ENCODE measurements at places on chromosomes 7 and 10.

- DNase-seq, result no peak
These were observed 114.2 kb downstream of the ADCY1 start for GRCh38 chr7:45688382-45688781.

GRCh38 chr7:129007572-129007971 lies 47.3 kb downstream of the TNPO3 start:
- DNase-seq, result no peak

DNA sequence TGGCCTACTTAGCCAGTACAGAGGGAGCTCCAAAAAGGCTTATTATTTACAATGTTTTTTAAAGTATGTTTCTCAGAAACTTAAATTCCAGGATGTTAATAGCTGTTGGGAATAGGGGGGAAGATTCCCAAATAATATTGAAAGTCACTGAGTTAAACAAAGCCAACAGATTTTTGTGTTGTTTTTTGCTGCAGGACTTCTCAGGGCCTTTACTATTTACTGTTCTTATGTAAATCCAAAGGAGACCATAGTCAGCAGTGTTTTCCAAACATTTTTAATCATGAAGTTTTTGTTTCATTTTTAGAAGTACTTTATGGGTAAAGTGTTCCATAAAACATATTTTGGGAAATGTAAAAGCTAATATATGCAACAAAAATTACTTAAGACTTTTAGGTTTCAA lies 100.4 kb upstream of the GSDME start:
- DNase-seq, result no peak

GRCh38 chr10:95475827-95476468 lies 85.2 kb downstream of the SORBS1 start:
- DNase-seq, result no peak

DNA sequence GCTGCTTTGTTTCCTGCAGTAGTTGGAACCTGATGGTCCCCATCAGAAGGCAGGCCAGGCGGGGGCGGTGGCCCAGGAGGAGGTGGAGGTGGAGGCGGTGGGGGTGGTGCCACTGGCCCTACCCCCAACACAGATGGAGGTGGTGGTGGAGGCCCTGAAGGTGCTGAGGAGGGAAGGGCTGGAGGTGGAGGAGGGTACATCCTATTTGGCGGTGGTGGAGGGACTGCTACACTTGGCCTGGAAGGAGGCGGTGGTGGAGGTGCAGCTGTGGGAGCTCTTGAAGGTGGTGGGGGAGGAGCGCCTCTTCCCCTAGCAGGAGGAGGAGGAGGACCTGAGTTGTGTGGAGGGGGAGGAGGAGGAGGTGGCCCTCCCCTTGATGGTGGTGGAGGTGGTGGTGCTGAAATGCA lies 36.8 kb downstream of the LMOD2 start:
- no peak for DNase-seq

DNA sequence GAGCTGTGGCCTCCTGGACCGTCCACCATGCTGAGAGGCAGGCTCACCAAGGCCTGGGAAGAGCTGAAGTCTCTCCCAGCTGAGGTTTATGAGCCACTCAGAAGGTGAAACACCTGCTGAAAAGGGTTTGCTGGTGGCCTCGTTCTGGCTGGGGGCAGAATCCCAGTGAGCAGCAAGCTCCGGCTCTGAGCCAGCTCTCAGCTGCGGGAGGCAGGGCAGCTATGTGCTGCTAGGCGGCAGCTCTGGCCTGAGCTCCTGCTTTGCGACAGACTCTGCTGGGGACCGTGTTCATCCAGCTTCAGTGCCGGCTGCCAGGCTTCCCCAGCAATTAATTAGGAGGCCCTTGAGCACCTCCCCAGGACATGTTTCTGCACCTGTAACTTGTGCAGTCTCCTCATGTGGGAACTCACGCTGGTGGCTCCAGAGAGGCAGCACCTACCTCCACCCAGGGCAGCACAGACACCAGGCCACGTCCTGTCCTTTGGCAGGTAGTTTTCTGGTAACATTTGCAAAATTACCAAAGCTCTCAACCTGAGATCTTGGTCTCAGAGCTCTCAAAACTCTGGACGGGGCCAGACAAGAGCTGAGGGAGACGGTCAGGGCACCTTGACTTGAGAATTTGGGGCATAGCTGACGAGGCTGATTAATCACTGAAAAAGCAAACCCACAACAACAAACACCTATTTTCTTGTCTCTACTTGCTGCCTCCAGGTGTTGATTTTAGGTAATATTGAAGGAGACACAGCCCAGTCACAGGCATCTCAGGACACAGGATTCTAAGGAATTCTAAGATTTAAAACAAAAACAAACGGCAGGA lies 185.0 kb downstream of the TCERG1L start:
- DNase-seq, result no peak

DNA sequence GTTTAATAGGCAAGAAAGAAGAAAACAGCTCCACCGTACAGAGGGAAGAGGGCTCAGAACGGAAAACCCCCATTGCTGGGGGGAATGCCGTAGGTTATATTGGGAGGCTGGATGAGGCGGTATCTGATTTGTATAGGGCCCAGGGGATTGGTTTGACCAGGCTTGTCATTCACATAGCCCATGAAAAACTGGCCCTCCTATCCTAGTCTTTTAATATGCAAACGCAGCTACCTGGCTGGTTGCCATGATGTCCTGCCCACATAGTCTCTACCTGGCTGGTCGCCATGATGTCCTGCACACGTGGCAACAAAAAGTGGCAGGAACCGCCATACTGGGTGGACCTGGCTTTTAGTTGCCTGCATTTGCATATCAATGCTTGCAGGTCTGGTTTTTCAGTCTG lies 84.7 kb downstream of the AUTS2 start:
- no peak for DNase-seq

DNA sequence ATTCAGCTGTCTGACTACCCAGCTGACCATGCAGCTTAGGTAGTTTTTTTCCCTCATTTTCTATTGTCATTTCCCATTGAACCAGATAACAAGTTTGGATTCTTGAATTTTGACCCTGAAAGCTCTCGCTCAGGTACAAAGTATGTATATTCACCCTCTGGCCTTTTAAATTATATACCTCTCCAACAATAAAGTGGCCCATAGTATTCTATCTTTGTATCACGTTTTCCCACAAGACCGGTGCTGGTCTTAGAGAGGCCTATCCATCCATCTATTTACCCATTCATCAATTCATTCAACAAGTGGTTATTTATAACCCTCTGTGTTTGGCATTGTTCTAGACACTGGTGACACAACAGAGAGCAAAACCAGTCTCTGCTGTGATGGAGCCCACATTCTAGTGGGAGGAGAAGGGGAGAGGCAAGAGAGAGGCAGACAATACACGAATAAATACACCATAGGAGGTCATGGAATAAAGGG lies 35.2 kb upstream of the NPSR1 start:
- no peak for DNase-seq

- DNase-seq, result no peak
These were observed 465.9 kb upstream of the CELF2 start for GRCh38 chr10:10551596-10552301.

- no peak for DNase-seq
These were observed 15.9 kb downstream of the TDRD1 start for GRCh38 chr10:114195079-114195478.

- DNase-seq, result no peak
These were observed 209.0 kb upstream of the FZD1 start for GRCh38 chr7:91055219-91055618.

DNA sequence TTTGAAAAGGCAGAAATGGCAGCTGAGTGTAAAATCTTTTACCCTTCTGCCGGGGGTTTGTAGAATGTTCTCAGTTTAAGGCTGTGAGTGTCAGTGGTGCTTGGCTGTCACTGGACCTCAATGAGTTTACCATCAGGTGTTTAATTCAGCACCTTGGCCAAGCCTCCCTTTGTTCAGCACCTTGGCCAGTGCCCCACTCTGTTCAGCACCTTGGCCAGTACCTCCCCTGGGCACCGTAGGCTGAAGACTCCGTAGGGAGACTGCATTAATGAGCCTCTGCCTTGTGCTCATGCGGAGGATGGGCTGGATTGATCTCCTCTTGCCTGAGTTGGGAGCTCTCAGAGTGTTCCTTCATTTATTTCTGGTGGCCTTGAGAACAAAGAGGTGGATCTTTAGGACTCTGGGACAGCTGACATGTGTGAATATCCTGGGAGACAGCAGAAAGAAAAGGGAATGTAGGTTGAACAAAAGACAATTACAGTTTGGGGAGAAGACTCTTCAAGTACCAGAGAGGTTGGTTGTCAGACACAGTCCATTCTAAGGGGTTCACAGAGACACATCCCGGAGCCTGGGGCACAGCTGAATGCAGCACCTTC lies 1.6 kb downstream of the FAM24A start:
- DNase-seq, result no peak

- no peak for DNase-seq
These were observed 71.8 kb downstream of the PFKFB3 start for GRCh38 chr10:6274484-6274883.

DNA sequence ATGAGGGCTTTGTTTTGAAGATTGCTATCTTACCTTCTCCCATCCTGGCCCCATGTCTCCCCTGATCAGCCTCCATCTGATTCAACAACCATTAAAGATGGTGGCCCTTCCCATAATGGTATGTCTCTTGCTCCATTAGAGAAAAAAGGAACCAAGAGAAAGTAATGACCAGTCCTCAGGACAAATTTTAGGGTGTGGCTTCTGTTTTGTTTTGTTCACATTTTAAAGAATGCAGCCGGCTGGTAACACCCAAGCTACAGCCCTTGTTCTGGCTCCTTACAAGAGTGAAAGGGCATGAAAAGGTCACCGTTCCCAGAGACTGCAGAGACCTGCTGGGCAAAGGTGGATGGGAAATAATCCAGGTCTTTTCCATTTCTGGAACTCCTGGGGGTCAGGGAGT lies 287.9 kb upstream of the NEBL start:
- no peak for DNase-seq

GRCh38 chr7:510131-510481 lies 9.5 kb downstream of the PDGFA start:
- DNase-seq, result no peak

DNA sequence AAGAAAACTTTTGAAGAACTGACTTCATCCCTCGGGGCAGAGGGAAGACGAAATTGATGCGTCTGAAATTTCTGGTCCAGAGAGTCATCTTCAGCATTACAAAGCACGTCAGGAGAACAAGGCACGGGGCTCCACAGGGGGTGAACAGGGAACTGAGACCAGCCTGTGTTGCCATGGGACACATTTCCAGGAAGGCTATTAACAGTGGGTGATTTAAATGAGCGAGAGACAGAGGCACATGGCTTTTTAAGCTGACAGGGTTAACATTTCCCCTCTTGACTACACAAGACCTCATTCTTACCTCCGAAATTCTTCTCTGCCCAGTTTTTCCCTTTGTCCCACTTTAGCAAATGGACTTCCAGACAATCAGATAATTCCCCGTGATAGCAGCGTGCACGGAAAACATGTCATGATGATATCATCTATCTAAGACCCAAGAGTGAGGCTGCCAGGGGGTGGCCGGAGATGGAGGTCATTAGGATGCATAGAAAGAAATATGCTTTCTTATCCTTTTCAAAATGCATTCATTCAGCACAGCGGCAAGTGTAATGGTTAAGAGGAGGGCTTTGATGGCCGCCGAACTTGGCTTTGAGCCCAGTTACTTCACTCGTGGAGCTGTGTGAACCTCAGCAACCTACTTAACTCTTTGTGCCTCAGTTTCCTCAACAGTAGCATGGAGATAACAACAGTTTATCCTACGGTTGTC lies 248.0 kb downstream of the PRPF18 start:
- no peak for DNase-seq

DNA sequence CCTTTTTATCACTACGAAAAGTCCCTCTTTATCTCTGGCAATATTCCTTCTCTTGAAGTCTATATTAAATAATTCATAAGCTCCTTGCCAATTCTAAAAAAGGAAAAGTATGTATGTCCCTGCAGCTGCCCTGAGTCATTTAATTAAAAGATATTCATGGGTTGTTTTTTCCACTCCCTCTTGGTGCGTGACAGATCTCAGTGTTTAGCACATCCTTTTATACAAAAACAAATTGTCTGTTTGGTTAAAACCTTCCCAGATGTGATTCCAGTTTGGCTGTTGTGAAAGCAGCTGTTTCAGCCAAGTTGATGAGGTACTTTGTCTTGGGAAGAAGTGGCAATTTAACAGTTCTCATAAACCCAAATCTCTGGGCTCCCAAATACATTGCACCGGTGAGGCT lies 33.8 kb upstream of the PRLHR start:
- no peak for DNase-seq

DNA sequence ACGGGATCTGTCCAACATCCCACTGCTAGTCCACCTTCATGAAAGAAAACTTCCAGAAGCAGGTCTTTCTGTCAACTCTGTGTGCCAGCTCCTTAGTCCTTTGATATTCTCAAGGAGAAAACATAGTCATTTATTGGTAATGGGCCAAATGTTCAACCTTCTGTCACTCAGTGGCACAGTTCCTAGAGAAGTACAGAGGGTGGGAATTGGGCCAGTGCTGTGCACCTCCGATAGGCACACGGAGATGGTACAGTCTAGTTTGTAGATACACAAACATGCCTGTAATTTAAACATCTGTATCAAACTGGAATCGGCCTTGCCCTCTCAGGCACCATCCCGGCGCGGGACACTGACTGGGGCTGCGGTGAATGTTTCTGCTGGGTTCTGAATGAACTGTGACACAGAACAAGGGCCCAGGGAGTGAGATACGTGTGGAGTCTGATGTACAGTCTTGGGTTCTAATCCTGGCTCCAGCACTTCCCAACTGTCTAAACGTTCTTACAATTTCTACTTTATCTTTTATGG lies 213.9 kb upstream of the SHH start:
- no peak for DNase-seq

- no peak for DNase-seq
These were observed 1.5 kb downstream of the MDFIC start for GRCh38 chr7:114923403-114923713.

- no peak for DNase-seq
These were observed 94.5 kb downstream of the ZNF33B start for GRCh38 chr10:42543840-42544372.

DNA sequence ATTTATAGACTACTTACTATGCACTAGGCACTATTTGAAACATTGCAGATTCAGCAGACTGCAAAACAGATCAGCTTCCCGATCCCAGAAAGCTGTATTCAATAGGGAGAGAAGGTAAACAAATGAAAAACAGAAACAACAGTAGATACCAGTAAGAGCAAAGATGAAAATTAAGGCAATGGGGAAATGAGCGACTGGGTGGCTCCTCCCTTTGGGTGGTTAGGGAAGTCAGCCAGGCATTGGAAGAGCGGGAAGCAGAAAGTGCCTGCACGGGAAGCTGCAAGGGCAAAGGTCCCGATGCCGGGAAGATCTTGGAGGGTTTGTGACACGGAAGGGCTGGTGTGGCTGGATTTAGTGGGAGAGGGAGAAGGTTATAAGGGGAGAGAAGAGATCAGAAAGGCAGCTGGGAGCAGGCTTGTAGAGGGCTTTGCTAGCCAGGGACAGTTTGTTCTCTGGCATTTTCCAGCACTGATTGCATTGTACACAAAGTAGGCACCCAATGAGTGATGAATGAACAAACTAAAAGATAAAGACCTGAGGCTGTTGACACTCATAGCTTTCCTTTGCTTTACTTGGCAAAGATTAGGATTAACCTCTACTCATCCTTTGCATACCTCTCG lies 67.8 kb downstream of the NAMPT start:
- no peak for DNase-seq
